ENCODE measurements at places on chromosomes 11 and 22.

DNA sequence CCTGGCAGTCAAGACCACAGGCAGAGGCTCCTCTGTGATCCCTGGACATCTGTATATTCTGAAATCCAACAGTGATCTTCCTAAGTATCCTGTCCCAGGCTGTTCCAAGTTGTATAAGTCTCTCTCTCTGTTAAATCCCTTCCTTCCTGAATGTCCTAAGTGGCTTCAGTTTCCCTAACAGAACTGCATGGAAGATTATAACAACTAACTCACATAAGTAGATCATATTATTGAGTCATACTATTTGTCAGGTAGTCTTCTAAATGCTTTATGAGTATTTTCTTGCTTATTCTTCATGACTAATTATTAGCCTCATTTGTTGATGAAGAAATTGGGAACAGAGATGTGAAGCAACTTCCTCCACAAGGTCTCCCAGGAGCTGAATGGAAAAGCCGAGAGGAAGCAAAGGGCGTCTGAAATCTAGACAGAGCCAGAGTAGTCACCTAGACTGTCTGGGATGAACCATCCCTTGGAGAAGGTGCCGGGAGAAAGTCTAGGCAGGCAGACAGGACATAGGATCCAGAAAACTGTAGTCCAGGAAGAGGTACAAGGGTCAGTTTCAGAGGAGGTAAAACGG, 93.2 kb upstream of the FAT3 start:
- DNase-seq = no peak

- DNase-seq = no peak
Measured at GRCh38 chr11:92087725-92088537, 136.7 kb upstream of the FAT3 start.

GRCh38 chr22:44850946-44851345, 98.6 kb downstream of the ARHGAP8 start:
- no peak for DNase-seq

GRCh38 chr11:47766509-47767227, 473 bp downstream of the FNBP4 start:
- DNase-seq = peak; percentile 52

- no peak for DNase-seq
Measured at GRCh38 chr11:75931124-75931523, 116.1 kb downstream of the UVRAG start.

GRCh38 chr11:72813740-72814285, 398 bp upstream of the ATG16L2 start:
- peak; percentile 64 for DNase-seq

Data from activated CD8-positive, alpha-beta memory T cell treated with anti-CD3 and anti-CD28 coated beads for 4 hours (primary cell).